Osteocyte (in vitro differentiated cells): ENCODE measurements at places on chromosomes 12 and 14. TPM values are rescaled to one million over a fixed set of nuclear protein-coding genes. Genes with fewer than 3 reads are reported as not detected.
A peak's percentile ranks its signal among the peaks of the same experiment; 100 is the strongest.

- DNase-seq: no peak
These were observed 833.0 kb downstream of the SLC6A15 start for GRCh38 chr12:84079626-84080025.

DNA sequence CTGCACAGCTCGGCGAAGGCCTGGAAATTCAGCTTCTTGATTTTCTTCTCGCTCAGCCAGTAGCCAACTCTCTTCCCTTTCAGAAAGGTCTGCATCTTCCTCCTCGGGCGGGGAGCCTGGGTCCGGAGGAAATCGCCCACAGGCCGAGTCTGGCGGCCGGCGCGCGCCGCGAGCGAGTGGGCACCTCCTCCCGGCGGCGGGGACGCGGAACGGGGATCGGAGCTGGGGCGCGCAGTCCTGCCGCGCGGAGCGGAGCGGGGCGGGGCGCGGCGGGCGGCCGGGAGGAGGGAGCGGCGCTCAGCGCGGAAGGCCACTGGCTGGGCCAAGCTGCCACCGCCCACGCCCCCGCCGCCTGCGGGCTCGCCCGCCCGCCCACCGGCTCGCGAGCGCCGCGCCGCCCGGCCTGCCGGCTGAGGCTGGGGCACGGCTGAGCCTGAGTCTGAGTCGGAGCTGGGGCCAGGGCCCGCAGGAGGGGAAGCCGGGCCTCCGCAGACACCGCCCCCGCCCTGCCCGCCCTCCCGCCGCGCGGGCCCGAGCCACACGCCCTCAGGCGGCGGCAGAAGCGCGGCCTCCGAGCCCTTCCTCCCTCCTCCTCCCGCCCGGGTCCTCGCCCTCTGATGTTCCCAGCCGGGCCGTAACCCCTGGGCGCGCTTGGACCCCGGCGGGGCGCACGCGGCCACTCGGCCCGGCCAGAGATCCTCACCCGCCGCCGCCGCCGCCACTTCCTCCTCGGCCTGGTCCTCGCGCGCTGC is 480 bp downstream of the ITPK1 start:
- peak; percentile 96 for DNase-seq

DNA sequence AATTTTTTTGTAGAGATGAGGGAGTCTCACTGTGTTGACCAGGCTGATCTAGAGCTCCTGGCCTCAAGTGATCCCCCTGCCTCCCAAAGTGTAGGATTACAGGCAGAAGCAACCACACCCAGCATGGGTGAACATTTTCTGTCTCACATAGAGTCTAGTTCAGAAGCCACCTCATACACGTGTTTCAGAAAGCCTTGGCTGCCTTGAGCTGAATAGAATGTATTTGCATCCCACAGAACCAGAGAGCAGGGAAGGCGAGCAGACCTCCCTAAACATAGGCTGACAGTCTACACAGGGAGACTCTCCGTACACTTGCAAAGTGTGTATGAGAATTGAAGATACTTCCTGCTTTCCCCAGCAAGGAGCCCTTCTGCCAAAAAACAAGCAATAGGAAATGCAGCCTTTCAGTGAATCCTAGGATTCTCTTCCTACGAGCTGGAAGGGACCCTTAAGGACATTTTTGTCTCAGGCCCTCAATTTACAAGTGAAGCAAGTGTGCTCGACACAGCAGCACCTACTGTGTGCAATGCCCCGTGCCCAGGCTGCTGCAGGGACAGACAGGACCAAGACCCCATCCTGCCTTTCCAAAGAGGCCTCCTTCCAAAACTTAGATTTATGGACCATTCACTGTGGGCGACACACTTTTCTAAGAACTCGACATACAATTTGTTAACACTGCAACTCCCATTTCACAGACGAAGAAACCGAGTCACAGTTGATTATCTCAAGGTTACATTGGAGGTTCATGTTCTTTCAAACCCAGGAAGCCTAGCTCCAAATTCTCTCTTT is 11.2 kb downstream of the NUAK1 start:
- no peak for DNase-seq

DNA sequence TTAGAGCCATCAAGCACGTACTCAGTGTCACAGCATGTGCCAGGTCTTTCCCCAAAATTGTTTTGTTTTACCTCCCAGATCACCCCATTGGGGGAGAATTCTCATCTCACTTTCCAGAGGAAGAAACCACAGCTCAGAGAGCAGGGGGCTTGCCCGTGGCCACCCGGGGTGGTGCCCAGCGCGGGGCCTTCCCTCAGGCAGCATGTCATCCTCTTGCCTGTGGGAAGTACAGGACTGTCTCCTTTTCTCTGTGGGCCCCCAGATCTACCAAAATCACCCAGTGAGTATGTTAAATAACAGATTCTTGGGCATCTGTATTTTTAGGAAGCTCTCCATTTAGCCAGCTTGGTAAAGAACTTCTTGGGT is 5.9 kb downstream of the RPS6KL1 start:
- no peak for DNase-seq

DNA sequence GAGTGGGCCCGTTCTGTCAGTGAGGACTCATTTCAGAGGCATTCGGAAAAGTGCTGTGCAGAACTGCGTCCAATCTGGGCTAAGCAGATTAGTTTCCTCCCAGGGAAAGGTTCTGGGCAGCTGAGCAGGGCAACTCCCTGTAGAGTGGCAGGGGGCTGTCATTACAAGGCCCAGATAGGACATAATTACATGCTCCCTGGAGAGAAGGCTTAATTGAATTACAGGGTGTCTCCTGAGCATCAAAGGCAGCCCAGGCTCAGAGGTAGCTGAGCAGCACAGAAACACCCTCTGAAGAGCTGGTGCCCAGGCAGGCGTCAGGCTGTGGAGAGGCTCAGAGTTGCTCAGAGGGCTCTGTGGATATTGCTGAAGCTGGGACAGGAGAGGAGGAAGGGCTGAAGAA is 36.0 kb downstream of the SLC8A3 start:
- DNase-seq: no peak

- DNase-seq: no peak
These were observed 526 bp downstream of the MLXIP start for GRCh38 chr12:122079033-122079531.

DNA sequence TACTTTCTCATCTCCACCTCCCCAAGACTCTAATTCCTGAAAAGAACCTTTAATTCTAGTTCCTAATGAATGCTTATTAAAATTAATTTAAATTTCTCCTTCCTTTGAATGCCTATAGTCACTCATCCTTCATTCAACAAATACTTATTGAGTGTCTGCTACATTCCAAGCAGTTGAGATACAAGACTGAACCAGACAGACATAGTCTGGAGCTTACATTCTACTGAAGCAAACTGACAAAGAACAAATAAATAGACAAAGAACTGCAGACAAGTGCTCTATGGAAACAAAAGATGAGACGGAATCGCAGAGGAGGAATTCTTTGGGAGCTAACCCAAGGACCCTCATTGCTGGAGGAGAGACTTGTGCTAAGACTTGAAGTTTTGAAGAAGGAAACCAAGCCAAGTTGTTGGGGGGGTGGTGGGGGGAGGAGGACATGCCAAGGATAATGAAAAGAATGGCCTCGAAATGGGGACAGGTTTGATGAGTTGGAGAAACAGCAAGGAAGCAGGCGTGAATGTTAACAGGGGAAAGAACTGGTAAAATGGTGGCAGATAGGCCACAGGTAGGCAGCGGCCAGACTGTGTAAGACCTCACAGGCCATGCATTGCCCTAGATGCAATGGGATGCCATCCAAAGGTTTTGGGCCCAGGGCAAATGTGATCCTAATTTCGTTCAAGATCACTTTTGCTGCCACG is 9.7 kb upstream of the TDG start:
- DNase-seq: no peak

DNA sequence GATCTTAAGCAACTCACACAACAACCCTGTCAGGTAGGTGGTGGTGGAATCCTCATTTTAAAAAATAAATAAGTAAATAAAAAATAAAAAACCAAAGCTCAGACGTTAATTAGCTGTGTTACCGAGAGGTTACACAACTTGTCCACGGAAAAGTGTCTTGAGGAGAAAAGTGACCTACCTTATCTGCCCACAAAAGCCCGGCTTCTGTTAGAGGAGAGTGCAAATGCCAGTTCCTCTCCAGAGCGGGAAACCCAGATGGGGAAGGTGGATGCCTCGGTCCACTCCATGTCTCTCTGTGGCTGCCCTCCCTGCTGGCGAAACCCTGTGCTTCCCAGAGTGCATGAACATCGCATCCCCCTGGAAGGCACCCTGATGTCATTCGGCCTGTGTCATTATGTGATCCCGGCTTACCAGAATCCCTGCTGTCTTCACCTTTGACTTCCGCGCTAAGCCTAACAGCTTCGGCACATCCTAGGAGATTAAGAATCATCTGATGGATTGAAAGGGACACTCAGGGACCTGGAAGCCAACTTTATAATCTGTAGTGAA is 6.4 kb downstream of the MLXIP start:
- no peak for DNase-seq

DNA sequence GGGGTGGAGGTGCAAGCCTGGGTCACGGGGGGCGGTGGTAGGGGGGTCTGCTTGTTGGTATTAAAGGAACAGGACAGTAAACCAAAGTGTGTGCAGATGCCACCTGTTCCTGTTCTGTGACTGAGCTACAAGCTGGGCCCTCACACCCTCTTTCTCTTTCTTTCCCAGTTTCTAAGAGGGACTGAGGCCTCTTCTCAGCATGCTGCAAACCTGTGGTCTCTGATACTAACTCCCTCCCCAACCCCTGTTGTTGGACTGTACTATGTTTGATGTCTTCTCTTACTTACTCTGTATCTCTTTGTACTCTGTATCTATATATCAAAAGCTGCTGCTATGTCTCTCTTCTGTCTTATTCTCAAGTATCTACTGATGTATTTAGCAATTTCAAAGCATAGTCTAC is 6.9 kb upstream of the PIP4K2C start:
- DNase-seq: no peak

- no peak for DNase-seq
These were observed 481 bp downstream of the REC8 start for GRCh38 chr14:24172261-24172860.

GRCh38 chr12:114163771-114164170 is 197.6 kb upstream of the RBM19 start:
- no peak for DNase-seq

PLBD1 gene
- 0.13 and 0.89 TPM in 2 replicates for total RNA-seq

PRKD1 gene
- 6.1 and 6.6 TPM in 2 replicates for total RNA-seq

DCN gene
- 2,230 and 2,247 TPM in 2 replicates for total RNA-seq

RIMBP2 gene
- 0.13 TPM in 1 of 2 replicates, not detected in the other for total RNA-seq

KCNK13 gene
- not detected in 2 replicates for total RNA-seq
